ENCODE measurements at places on chromosomes 1 and 21.

- no peak for DNase-seq
These were observed 26.8 kb downstream of the TSHB start for GRCh38 chr1:115056395-115056798.

- DNase-seq = no peak
These were observed 21.1 kb downstream of the C1orf115 start for GRCh38 chr1:220711056-220711809.

GRCh38 chr1:238199325-238199724, 308.6 kb upstream of the ZP4 start:
- no peak for DNase-seq

GRCh38 chr1:164779376-164779775, 220.4 kb downstream of the PBX1 start:
- no peak for DNase-seq

GRCh38 chr1:90841473-90841872, 124.4 kb upstream of the BARHL2 start:
- no peak for DNase-seq

DNA sequence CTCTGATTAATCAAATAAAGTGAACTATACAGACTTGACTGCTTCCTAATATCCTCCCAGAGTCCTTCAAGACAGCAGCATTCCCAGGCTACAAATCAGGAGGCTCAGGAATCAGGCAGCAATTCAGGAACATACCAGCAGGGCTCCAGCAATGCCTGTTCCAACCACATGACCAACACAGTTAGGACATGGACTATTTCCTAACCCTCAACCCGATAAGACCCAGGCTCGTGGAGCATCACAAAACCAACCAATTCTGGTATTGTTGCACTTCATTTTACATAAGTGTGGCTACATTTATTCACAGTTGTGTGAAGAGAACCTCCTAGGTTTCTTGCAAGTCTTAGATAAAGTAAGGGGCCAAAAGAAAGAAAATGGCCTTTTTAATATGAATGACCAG, 546.2 kb upstream of the ADGRL2 start:
- DNase-seq = no peak

DNA sequence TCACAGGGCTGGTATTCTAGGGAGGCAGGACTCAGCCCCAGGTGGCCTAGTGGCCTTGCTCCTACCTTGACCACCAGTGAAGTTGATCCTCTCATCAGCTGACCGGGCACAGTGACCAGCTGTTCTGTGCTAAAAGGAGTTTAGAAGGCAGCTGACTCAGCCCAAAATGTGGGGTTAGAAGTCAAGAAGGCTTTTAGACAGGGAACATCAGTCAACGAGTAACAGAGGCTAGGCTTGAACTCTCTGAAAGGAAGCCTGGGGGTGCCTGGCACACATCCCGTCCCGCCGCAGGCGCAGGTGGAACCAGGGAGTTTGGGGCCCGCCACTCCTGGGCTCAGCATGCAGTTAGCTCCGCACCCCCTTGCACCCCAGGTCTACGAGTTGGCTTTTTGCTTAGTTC, 114.9 kb upstream of the SLC45A1 start:
- no peak for DNase-seq

GRCh38 chr1:237353918-237354317, 311.9 kb downstream of the RYR2 start:
- no peak for DNase-seq

GRCh38 chr1:199756066-199756465, 271.4 kb upstream of the NR5A2 start:
- DNase-seq = no peak

DNA sequence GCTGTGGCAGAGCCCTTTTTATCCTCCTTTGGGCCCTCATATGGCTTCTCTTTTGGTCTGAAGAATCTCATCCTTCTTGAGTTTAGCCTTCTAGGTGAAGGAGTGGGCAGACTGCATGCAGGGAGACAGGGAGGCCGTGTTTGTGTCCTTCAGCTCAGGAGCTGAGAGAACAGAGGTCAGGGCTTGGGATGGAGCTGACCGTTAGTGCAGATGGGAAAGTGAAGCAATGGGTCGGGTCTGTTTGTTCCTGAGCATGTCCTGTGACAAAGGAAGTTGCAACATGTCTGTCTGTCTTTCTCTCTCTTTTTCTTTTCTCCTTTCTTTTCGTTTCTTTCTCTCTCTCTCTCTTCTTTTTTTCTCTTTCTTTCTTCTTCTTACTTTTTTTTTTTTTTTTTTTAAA, 14.9 kb downstream of the MAPKAPK2 start:
- DNase-seq = no peak
